Upper lobe of right lung (tissue), 1 donor: ENCODE measurements at places on chromosomes 3 and 15. TPM values are rescaled to one million over a fixed set of nuclear protein-coding genes. Genes with fewer than 3 reads are reported as not detected.

Gene PLCH1
- total RNA-seq, result 12.1 TPM

Gene THAP10
- 1.5 TPM for total RNA-seq

Gene GOLGA6L9
- 3.4 TPM for total RNA-seq

Gene PFN2
- total RNA-seq, result 28.6 TPM

Gene CCR4
- 1.2 TPM for total RNA-seq

Gene PPM1L
- 13.5 TPM for total RNA-seq

Gene EEFSEC
- 15.3 TPM for total RNA-seq

Gene NAALADL2
- 8.5 TPM for total RNA-seq

Gene GNB4
- 56.6 TPM for total RNA-seq

Gene KY
- total RNA-seq, result 0.29 TPM

Gene PGBD4
- total RNA-seq, result 1.3 TPM

Gene ASB14
- total RNA-seq, result not detected

Gene FGF7
- 21.9 TPM for total RNA-seq

Gene RTP1
- total RNA-seq, result not detected

Gene GXYLT2
- total RNA-seq, result 8.4 TPM

Gene GSK3B
- 55.2 TPM for total RNA-seq
